ENCODE measurements at places on chromosomes 6 and 20. TPM values are rescaled to one million over a fixed set of nuclear protein-coding genes. Genes with fewer than 3 reads are reported as not detected.

The UNC5CL gene
- 0.68 TPM for polyA plus RNA-seq

The ZC3H12D gene
- 7.1 TPM for polyA plus RNA-seq

The C20orf144 gene
- not detected for polyA plus RNA-seq

The MDN1 gene
- 7.1 TPM for polyA plus RNA-seq

The SYNCRIP gene
- 76.5 TPM for polyA plus RNA-seq

The C20orf141 gene
- not detected for polyA plus RNA-seq

The RIN2 gene
- polyA plus RNA-seq = not detected

- DNase-seq = no peak
Measured at GRCh38 chr20:9367746-9368145, 146.6 kb upstream of the LAMP5 start.

DNA sequence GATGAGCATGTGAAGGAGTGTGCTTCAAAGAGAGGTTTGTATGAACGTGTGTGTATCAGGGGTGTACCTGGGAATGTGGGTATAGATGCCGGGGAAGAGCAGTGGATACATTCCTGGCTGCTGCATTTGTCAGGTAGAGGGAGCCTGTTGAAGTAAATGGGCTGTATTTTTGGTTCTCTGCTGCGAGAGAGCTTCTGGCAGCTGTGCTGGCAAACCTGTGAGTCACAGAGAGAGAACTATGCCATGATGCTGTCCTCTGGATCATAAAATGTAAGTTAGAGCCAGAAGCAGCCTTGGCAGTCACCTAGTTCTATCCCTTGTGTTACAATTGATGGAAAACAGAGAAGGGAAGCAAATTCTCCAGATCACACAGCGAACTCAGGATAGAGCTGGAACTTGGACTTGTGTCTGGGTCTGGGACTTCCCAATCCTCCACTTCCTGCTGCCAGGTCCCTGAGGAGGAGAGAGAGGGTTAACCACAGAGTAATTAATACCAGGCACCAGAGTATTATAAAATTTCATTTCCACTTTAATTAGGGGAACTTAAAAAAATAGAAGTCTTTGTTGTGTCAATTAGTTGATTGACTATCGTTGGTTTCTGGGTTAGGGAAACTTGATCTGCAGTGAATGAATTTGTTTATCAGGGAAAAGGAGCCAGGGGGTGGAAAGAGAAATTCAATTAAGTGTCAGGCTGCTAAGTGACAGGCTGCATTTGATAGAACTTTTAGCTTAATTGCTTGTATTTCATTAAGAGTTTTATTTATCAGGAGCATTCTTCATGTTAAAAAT lies 41.1 kb upstream of the GTSF1L start:
- DNase-seq = no peak

GRCh38 chr6:156125844-156126243 lies 651.3 kb upstream of the ARID1B start:
- no peak for DNase-seq

DNA sequence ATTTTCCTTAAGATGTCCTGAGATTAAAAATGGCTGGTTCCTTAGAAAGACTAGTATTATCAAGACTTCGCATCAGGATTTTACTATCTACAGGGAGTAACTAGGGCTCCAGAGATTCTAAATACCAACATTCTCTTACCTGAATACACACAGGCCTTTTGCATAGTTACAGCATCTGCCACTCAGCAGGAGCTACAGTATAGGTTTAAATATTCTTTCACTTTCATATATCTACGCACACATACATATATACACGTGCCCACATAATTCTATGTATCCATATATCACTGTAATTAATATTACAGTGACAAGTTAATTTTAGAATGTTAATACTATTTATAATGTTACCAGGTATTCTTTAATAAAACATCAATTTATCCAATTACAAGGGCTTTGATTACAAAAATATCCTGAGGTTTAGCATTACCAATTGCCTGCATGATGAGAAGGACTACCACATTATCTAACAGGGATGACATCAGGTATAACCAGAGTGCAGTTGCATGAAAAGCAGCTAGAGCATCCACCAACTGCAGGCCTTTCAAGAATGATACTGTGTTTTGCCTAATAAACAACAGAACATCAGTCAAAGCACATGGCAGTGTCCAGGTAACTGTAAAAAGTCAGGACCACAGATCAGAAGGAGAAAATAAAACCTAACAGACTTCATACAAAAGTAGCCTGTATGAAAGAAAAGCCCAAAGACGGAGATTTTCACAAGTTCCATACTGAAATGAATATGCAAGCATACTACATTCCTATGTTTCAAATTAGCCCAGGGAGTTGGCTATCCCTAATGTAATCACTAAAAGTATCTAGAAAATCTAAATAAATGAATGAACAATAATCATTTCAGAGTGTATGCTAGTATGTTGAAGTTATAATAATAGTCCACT lies 268.7 kb downstream of the PTPRK start:
- no peak for DNase-seq

- DNase-seq = no peak
Measured at GRCh38 chr6:164690702-164691500, 618.5 kb downstream of the C6orf118 start.

DNA sequence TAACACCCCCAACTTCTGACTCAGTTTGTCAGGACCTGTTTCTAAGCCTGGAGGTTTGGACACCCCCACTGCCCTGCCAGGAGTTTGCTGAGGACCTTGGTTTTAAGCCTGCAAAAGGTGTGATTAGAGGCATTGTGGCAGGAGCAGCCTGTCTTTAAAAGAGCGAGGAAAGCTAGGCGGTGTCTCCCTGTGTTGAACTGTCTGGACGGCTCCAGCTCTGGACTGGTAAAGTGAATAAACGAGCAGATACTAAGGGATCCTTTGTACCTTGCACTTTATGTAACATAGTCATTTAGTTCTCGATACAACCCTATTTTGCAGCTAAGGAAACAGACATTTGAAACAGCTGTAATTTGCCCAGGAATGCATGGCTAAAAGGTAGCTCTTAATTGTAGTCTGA lies 14.4 kb downstream of the FAM83D start:
- DNase-seq = no peak

DNA sequence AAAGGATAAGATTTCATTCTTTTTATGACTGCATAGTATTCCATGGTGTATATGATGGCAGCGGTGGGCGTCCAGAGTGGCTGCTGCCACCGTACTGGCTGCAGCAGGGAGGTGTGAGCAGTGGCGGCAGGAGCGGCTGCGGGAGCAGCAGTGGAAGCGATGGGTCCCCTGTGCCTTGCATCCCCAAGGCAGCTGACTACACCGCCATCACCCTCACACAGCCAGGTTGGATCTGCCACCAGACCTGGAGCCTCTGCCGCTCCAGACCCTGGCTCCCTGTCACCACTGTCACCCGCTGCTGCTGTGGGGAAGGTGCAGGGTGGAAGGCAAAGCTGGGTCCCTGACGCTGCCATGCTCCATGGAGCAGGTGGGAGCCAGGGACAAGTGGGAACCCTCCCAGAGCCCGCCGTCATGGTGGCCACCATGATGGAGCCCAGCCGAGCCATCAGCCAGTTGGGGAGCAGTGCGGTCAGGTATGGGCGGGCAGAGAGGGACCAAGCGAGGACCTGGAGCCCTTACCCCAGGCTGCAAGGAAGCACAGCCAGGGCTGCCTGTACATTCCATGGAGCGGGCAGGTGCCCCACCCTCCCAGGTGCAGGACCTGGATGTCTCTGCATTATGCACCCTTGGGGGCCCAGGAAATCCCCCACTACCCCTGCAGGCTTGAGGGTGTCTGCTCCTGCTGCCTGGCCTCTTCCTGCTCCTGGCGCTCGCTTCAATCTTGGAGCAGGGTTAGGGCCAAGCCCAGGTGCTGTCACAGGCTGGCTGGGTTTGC lies 226.1 kb downstream of the OTOR start:
- no peak for DNase-seq

GRCh38 chr6:142821164-142821716 lies 123.7 kb downstream of the HIVEP2 start:
- no peak for DNase-seq

- DNase-seq = no peak
Measured at GRCh38 chr20:56781108-56781739, 152.1 kb downstream of the TFAP2C start.

DNA sequence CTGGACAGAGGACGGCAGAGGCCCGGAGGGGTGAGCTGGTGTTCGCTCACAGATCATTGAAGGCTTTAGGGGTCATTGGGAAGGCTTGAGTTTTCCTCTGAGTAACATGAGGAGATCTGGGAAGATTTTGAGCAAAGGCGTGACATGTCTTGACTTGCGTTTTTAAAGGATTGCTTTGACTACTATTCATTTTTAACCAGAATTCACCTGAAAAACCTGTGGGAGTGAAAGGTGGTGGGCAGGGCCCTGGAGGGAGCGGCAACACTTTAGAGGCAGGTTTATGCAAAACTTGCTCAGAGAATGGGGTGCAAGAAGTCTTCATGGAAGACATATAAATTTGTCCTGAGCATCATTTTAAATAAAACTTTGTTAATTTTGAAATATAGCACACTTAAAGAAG lies 72.2 kb upstream of the EEF1E1 start:
- DNase-seq = no peak

DNA sequence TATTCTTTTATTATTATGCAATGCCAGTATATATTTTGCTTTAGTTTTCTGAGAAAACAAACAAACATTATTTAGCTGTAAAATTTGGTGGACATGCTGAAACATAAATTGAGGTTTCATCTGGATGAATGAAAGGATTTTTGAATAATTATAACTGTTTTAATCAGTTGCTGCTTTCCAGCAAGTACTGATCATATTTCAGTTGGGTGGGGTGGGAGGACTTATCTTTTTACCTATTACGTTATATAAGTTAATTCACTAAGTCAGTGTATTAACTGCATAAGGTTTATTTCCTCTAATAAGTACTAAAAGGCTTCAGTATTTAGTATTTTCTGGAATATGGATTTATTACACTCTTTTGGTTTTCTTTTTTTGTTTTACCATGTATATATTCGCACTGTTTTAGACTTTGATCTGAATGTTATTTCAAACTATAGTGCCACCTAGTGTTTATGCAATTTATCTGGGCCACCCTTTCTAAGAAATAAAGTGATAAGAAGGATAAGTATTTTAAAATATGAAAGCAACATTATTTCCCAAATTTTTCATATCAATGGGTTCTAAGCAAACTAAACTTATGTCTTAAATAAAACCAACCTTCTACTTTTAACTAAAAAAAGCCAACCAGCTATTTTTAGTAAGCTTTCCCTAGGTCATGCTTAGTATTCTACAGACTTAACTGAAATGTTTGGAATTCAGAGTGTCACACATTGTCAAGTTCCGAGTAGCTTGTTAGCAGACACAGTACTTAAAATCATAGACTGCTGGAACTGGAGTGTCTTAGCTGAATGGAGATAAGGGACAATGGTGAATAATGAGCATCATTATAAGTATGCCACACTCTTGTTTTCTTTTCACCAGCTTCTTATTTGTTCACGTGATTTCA lies 105.4 kb upstream of the MCHR2 start:
- DNase-seq = peak; percentile 5

GRCh38 chr6:42409581-42409980 lies 42.1 kb downstream of the TRERF1 start:
- no peak for DNase-seq

DNA sequence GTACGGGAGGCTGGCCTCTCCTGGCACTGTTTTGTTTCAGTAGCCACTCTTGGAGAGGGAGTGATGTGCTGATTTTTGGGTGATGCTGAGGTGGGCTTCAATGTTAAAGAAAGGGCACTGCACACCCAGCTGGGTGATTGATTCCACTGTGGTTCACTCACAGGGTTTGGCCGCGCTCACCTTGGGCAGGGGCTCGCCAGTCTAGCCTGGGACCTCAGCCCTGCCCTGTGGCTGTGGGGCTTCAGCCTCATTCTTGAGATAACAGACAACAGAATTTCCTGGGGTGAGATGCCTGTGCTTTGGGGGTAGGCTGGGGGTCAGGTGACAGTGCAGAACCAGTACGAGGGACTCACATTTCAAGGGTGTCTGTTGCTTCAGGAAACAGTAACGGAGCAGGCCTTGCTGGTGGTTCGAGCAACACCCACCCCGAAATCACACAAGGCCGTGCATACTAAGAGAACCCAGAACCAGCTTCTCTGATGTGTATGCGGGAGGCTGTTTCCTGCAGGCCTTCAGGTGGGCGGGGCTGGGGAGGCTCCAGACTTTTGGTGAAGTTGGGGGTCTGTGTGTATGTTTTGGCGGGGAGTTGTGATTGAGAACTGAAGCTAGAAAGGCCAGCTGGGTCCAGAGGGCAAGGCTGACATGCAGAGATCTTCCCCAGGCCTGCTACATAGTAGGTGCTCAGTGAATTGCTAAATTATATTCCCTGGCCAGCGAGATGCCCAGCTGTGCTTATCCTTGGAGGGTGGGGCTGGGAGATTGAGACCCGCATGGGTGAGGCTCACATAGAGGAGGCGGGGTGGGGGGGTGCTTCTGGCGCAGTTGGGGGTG lies 154.2 kb upstream of the RNF24 start:
- DNase-seq = no peak

Data from CD4-positive, CD25-positive, alpha-beta regulatory T cell (primary cell).